ENCODE measurements at places on chromosomes 11 and 22. TPM values are rescaled to one million over a fixed set of nuclear protein-coding genes. Genes with fewer than 3 reads are reported as not detected.

- DNase-seq: no peak
Measured at GRCh38 chr11:93734427-93735222, 6.7 kb downstream of the TAF1D start.

GRCh38 chr11:63763496-63764339 lies 4.9 kb downstream of the ZFTA start:
- DNase-seq: no peak

ABCC8 gene
- not detected for total RNA-seq

DNA sequence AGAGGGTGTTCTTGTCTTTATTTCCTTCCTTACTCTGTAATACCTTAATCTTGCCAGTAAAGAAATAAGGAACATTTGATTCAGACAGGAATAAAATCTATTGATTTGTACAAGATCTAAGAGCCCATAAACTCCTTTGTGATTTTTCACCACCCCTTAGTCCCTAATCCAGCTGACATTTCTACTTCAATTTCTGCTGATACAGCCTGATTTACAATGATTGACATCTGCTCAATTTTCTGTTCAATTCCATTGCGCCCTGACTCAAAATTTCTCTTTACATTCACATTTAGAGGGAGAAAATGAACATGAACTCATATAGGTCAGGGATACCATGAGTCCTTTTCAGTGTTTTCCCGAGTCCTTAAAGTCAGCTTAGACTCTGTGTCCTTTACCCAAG lies 27.2 kb upstream of the TMEM123 start:
- no peak for DNase-seq

DERL3 gene
- 5.4 TPM for total RNA-seq

- DNase-seq: no peak
Measured at GRCh38 chr11:94593030-94593429, 25.9 kb downstream of the PIWIL4 start.

- DNase-seq: no peak
Measured at GRCh38 chr22:44172370-44173108, 8.2 kb upstream of the PARVG start.

GRCh38 chr11:123363556-123363955 lies 66.5 kb upstream of the GRAMD1B start:
- DNase-seq: no peak

KRTAP5-10 gene
- total RNA-seq: not detected

MMP11 gene
- total RNA-seq: 0.90 TPM

GRCh38 chr11:61756452-61757212 lies 4.2 kb downstream of the MYRF start:
- DNase-seq: no peak

- DNase-seq: no peak
Measured at GRCh38 chr11:35157814-35158700, 19.1 kb downstream of the CD44 start.

- DNase-seq: no peak
Measured at GRCh38 chr11:113470233-113470632, 5.0 kb downstream of the DRD2 start.

- no peak for DNase-seq
Measured at GRCh38 chr22:29528144-29528543, 25.4 kb downstream of the THOC5 start.

DNA sequence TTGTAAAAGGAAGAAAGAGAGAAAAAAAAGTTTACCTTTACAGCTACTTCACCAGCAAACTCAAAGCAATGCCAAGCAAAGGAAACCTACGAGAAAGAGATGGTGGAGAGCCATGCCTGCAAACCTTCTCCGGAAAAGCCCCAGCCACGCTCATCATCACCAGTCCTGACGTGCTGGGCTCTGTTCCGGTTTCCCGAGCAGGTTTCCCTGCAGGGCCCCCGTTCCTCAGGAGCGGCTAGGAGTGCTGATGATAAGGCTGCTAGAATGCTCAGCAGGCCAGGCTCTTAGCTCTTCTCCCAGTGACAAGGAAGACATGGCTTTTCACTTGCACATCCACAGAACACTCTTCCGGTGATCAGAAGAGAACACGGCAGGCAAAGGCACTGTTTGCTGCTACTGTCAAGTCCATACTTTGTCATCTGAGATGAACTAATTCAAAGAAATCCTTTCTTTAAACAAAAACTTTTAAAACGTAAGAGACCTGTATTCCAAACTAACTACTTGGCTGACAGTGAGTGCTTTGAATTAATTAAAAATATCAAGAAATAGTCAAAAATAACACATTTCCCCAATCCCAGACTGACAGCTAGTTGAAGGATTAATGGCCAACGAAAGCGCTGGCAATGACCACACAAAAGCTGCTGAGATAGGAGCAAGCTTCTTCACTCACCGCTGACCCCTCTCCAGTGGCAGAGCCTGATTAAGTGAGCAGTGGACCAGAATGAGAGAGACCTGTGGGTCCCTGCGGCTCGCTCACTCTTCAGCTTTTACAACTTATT lies 35.8 kb downstream of the DUSP8 start:
- DNase-seq: no peak

SCN2B gene
- not detected for total RNA-seq

DNA sequence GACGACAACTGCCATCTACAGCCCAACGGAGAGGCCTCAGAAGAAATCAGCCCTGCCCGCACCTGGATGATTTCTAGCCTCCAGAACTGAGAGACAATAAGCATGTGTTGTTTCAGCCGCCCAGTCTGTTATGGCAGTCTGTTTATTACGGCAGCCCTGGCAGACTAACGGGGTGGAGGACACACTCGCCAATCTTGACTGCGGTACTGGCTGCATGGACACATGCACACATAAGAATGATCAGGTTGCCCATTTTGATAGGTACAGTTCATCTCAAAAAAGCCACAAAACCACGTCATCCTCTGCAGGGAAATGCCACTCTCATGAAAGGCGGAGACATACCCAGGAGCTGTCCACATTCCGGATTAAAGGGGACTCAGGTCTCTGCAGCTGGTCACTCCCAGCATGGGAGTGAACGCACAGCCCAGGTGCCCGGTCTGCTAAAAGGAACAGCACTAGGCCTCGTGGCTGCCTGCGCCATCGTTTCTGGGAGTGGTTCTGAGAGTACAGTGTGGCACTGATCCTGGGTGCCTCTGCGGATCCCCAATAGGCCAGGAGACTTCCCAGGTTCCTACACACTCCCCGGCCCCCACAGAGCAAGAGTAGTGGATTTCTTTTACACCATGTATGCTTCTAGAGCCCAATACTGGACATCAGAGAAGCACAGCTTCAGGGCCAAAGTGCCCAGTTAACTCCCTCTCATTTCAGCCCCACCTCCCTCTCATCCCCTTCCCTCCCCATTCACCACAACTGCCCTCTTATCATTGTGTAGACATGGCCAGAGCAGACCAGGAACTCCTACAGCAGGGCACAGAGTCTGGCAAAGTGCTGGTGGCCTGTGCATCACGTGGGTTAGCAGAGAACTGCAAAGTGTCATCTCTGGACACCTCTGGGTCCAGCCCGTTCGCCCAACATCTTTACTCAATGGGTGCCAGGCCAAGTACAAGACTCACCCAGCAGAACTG lies 11.7 kb upstream of the COMT start:
- no peak for DNase-seq

DNA sequence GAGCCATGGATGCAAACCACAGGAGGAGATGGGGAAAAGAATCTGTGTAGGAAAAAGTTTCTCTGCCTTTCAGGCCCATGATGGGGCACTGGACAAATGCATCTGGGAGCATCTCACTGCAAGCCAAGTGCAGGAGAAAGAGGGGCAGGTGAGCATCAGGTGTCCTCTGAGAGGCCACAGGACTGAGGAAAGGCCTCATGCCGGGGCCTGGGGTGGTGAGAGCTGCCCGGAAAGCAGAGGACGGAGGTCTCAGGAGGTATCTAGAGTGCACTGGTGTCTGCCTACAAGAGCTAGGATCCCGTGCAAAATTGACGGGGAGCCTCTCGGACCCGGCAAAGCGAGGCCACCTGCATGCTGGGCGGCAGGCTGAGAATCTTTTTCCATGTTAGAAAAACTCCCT lies 73.9 kb downstream of the CTTN start:
- peak; percentile 23 for DNase-seq

DNA sequence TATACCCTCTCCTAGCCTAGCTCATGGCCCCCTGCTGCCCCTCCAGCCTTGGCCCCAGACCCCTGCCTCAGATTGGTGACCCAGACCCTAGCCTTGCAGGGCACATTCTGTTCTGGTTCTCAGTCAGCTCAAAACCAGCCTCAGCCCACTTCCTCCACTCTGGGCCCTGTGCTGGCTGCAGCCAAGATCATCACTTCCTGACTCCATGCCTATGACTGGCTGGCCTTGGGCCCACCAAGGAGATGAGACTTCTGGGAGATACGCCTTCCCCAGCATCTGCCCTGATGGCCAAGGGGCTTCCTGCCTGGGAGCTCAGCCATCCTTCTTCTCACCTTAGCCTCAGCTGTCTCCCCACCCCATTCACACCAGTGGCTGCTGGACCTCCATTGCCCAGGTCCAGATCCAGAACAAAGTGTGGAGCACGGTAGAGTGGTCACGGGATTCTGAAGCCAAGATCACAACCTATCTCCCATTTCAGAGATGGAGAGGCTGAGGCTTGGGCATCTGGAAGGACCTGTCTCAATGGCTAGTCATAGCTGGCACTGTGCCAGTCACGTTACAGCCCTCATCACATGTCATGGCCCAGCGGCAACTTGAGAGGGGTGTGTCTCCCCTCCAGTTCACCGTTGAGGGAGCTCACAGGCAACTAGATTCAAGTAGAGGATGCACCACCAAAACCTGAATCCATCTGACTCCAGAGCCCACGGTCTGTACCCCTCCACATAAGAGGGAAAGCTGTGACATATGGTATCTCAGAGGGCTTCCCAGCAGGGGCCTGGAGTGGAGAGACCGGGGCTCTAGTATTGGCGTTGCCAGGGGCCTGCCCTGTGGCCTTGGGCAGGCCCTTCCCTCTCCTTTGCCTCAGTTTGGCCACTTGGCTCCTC lies 43.0 kb upstream of the KLHL35 start:
- no peak for DNase-seq

GRCh38 chr11:94780432-94780831 lies 12.3 kb downstream of the AMOTL1 start:
- DNase-seq: no peak

SPON1 gene
- 0.81 TPM for total RNA-seq

- no peak for DNase-seq
Measured at GRCh38 chr11:34783816-34784317, 132.3 kb downstream of the APIP start.

OVOL1 gene
- total RNA-seq: not detected

GRCh38 chr11:45563810-45564209 lies 101.6 kb downstream of the CHST1 start:
- DNase-seq: no peak

DNA sequence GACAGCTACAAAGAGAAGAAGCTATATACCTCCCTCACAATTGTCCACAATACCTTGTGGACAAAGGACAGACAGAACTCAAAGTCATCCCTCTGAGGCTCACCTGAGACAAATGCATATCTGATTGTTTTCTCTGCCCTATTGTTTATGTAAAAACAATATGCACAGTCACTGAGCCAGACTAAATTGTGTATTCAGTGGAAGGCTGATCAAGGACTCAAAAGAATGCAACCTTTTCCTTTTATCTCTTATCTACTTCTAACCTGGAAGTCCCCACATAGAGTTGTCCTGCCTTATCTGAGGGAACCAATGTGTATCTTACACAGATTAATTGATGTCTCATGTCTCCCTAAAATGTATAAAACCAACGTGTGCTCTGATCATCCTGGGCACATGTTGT lies 13.9 kb upstream of the MED17 start:
- DNase-seq: no peak

DNA sequence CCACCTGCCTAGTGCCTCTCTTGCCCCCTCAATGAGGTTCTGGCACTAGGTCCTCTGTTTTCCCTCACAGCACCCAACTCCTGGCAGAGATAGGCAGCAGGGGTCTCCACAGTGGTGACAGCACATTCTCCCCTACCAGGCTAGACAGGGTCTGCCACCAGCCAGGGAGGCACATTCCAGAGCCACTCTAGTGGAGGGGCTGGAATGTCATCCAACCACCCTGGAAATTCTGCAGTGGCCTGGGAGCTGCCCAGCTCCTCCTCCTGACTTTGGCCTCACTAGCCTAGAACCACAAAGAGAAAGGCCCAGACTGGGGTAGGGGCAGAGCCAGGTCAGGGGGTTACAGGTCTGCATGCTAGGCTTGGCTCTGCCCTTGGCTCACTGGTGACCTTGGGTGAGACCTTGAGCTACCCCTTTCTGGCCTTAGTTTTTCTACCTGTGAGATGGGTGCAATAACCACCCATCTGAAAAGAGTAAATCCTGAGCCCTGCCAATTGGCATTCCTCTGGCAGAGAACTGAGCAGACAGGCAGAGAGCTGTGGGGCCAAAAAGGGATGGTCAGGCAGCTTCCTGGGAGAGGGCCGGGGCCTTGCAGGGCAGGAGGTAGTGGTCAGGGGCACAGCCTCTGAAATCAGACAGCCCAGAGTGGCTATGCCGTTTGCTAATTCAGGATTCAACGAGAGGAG lies 7.1 kb downstream of the P2RY2 start:
- no peak for DNase-seq

PGA5 gene
- not detected for total RNA-seq

DNA sequence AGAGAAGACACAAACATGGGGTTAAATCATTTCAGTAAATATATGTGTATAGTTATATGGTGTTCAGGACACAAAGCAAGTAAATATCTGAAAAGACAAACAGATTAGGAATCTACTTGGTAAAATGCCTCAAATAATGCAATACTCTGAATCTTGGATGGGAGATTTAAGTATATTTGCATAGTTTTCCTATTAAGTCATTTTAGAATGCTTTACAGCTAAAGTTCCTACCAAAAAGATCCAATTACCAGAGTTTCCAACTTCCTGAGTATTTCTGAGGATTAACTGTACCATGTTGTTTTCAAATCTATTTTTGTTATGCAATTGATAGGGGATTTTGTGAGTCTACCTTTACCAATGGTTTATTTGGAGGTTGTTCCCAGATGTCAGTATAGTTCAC lies 424.4 kb upstream of the CCDC179 start:
- DNase-seq: no peak

DNA sequence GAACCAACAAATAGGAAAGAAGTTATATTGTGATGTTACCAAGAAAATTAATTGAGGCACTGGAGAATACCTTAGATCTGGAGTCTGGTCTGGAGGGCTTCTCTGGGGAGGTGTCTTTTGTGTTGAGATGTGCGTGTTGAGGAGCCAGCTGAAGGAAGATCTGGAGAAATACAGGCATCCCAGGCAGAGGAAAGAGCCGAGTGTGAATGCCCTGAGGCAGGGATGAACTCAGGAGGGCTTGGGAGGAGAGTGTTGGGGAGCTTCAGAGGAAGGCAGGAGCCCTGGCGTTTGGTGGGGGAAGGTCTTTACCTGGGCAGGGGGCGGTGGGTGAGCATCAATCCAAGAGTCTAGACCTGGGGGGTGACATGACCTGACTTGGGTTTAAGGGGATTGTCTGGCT lies 13.1 kb downstream of the SYNGR1 start:
- DNase-seq: no peak

- no peak for DNase-seq
Measured at GRCh38 chr11:48031602-48032001, 51.2 kb downstream of the PTPRJ start.

OR52N4 gene
- 0.48 TPM for total RNA-seq

DNA sequence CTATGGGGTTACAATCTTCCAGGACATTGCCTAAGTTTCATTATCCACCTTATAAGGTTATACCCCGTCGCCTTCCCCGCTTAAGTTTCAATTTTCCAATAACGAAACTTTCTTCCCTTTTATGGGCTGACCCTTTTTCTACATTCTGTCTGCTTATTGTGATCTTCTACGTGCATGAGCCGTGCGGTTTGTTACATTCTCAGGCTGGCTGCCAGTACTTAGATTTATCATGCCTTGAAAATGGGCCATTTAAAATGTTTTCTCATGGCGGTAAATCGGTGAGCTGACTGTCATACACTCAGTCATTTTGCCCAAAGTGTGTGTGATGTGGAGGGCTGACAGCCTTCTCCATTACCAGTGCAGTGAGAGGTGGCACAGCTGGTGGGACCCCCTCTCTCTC lies 23.3 kb downstream of the DGCR6L start:
- DNase-seq: no peak

ACRV1 gene
- total RNA-seq: not detected

Data from CD8-positive, alpha-beta memory T cell (primary cell).